H9 (cell line): ENCODE measurements at places on chromosomes 5 and 9.

DNA sequence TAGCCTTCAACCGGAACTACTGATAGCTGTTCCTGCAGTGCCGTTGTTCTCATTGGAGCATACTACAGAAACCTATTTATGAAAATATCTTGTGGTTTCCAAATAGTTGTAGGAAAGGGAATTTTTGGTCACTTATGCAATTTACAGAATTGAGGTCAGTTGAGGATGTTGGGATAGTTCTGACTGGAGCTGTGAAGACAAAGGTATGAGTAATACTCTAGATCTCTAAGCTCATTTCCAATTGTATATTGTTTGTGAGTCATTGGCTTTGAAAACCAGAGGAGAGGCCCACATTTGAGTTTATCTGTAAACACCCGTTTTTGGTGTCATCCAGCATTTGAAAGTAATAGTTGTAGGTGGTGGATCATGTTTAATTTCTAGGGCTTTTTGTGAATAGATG lies 561.3 kb upstream of the WWC1 start:
- no peak for DNase-seq

DNA sequence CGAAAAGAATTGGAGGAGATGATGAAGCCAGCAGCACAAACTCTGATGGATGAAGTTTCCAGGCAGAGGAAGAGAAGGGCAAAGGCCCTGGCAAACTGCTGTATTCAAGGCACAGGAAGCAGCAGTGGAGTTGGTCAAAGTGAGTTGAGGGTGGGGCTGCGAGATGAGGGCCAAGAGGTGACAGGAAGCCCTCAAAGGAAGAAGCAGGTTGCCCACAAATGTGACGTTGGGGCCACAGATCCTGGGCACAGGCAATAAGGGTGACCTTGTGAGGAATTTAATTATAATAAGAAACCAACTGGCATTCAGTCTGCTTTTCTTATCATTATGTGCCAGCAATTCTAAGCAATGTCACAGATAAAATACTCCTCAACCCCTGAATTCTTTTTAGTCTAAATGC lies 261.8 kb downstream of the CTNND2 start:
- no peak for DNase-seq

- DNase-seq = no peak
Observed at GRCh38 chr9:33748633-33749304, 46.6 kb upstream of the PRSS3 start.

- no peak for DNase-seq
Observed at GRCh38 chr5:74457876-74458275, 182.7 kb downstream of the ENC1 start.

- no peak for DNase-seq
Observed at GRCh38 chr5:133977858-133978257, 9.4 kb upstream of the C5orf15 start.

- no peak for DNase-seq
Observed at GRCh38 chr5:181044662-181045305, 4.7 kb downstream of the BTNL9 start.

GRCh38 chr5:152503206-152503605 lies 98.1 kb upstream of the NMUR2 start:
- DNase-seq = no peak

GRCh38 chr5:143197260-143197656 lies 206.2 kb downstream of the NR3C1 start:
- DNase-seq = no peak

DNA sequence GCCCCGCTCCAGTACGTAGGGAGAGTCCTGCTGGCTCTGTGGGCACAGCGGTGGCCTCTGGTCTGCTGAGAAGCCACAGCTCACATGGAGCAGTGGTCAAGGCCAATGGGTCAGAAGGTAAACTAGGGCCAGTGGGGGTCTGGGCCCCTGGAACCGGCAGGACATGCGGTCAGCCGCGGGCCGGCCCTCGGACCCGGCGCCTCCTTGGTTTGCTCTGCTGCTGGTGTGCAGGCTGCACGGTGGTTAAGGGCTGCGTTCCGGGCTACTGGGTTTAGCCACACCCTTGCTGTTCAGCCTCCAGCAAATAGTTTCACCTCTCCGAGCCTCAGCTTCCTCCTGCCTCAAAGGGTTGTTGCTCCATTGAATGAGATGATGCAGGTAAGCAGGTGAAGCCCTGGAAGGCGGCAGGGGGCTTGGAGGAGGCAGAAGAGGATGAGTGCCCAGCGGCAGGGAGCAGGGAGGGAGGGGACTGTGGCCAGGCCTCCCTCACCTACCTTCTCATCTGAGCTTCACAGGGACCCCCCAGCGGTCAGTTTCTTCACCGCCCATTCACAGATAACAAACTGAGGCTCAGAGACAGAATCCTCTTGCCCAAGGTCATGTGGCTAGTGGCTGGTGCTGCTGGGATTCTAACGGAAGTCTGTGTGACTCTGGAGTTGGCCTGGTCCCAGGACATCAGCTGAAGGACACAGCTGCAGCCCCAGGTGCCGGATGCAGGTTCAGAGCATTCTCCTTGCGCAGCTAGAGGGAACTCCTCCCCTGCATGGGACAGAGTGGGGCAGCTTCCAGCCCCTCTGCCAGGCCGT lies 3.7 kb upstream of the COL5A1 start:
- DNase-seq = no peak

GRCh38 chr9:107971241-107971640 lies 481.7 kb upstream of the KLF4 start:
- no peak for DNase-seq

DNA sequence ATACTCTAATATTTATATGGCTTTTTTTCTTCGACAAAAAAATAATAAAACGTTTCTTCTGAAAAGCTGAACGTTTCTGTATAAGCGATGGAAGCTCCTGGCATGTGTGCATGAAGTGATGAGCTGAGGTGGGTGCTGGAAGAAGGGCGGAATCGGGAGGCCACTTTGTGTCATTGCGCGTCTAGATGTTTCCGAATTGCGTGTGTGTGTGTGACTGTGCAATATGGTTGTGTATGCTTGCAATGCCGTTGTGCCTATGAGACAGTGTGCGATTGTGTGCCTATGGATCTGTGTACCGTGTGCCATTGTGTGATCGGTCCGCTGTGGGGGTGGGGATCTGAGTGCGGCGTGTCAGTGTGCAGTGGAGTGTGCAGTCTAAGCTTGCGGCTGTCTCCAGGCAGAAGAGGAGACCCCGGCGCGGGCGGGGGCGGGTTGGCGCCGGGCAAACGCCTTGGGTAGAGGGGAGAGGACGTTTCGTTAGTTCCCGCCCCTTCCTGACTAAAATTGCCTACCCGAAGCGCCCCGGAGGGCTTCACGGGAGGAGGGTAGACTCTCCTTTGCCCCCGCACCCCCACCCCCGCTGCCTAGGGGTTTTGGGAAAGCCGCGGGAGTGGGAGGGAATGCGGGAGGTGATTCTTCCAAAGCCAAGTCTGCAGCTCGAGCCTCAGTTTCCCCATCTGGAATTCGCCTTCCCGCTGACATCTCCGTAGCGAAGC lies 24.2 kb downstream of the PCDHGC5 start:
- no peak for DNase-seq

GRCh38 chr9:16625811-16626210 lies 244.7 kb downstream of the BNC2 start:
- DNase-seq = no peak

GRCh38 chr5:143208781-143209510 lies 194.5 kb downstream of the NR3C1 start:
- DNase-seq = no peak

- no peak for DNase-seq
Observed at GRCh38 chr5:131064669-131065371, 100.2 kb downstream of the HINT1 start.

GRCh38 chr9:73042155-73042554 lies 89.3 kb upstream of the ALDH1A1 start:
- no peak for DNase-seq

DNA sequence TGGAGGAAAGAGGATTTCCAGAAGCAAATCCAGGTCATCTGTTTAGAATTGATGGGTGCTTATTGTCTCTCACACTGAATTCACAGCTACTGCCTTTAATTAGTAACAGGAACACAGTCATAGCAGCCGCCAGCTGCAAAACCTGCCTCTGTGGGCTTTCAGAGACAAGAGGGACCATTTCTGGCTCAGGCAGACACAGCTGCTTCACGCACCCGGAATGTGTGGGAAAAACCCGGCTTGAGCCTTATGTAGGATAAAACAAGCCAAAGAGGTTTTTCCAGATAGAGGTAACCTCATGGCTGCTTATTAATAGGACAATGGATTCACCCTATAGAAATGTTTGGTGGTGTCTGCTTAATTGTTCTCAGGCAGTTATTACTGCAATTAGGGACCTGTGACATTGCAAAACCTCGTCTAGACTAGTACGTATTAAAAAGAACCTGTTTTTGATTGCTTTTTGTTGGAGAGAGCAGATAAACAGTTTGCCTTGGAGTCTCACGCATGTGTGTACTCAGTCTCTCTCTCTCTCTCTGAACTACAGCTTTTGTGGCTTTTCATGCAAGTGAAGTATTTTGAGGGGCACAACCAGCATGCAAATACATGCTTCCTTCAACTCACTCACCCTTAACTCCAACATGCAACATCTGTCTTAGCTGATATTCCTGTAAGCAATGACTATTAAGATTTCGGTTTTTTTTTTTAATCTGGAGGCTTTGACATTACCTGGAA lies 302.7 kb downstream of the PLK2 start:
- DNase-seq = no peak

DNA sequence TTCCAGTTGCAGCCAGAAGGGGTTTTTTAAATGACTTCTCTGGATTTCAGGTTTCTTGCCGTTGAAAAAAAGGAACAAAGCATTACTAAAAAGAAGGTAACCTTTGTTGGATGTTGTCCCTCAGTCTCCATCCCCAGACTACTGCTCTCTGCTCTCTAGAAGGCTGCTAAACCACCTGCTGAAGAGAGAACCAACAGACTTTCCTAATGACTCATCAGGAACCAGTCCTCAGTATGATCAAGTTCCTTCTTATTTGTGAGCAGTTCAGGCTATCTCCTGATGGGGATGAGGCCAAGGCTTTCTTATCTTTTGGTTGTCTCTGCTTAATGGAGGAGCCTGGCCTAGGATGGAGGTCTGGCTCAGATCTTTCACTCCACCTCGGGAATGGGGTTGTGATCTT lies 4.1 kb downstream of the KIF4B start:
- DNase-seq = no peak

GRCh38 chr9:89339807-89340206 lies 21.5 kb downstream of the SECISBP2 start:
- DNase-seq = no peak

DNA sequence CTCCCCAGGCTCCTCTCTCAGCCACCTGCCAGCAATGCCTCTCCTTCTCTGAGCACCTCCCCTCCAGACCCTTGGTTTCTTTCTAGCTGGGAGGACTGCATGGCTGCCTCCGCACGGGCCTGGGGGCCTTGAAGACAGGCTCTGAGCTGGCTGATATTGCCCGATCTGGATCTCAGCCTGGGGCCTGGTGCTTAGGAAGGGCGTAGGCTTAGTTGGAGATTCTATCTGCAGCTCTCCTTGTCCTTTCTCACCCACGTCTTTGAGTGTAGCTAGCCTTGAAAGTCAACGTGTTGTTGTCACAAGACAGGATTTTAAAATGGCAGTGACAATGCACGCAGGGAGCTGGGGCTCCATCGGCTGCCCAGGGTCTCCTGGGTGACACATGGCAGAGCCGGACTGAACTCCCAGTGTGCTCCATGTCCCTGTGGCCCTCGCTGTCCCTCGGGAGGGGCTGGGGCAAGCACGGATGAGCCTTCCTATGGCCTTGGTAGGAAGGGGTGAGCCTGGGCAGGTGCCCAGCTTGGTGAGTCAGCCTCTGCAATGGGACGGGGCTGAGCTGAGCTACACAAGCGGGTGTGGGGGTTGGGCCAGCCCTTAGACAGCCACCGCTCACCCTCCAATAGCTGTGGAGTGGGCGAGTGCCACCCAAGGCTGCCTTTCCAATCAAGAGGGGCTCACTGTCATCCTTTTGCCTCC lies 9.4 kb downstream of the ADAMTSL2 start:
- DNase-seq = no peak

- no peak for DNase-seq
Observed at GRCh38 chr9:137369911-137370764, 52.8 kb downstream of the EXD3 start.

GRCh38 chr5:6342689-6343315 lies 35.5 kb downstream of the MED10 start:
- DNase-seq = no peak

DNA sequence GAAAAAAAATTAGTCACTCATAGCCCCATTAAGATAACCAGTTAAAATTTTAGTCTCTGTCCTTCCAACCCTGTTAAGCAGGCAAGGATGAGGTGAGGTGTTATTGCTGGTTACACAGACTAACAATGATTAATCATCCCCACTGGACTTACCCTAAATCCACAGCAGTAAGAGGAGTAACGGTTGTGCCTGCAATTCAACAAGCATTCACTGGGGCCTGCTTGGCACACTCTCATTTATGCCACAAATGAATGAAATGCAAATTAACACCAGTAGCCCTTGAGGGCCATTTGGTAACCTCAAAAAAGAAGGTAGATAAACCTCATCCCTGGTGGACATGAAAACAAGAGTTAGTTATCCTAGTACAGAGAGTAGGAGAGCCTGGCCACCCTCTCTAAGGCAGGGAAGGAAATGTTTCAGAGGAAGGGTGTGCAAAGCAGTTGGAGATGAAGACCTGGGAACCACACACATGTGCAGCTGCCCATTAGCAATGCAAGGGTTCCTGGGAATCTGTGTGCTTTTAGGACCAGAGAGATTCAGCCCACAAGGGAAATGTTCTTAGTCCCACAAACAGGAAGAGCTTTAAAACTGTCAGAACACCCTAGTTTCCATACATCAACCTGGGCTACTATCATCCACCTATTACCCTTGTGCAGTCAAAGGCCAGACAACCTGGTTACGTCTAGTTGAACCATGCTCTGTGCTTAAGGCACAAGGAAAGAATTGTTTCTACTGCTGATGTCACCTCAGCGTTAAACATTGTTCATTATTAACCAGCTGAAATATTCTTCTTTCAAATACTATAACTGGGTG lies 7.7 kb downstream of the LHFPL2 start:
- DNase-seq = no peak

DNA sequence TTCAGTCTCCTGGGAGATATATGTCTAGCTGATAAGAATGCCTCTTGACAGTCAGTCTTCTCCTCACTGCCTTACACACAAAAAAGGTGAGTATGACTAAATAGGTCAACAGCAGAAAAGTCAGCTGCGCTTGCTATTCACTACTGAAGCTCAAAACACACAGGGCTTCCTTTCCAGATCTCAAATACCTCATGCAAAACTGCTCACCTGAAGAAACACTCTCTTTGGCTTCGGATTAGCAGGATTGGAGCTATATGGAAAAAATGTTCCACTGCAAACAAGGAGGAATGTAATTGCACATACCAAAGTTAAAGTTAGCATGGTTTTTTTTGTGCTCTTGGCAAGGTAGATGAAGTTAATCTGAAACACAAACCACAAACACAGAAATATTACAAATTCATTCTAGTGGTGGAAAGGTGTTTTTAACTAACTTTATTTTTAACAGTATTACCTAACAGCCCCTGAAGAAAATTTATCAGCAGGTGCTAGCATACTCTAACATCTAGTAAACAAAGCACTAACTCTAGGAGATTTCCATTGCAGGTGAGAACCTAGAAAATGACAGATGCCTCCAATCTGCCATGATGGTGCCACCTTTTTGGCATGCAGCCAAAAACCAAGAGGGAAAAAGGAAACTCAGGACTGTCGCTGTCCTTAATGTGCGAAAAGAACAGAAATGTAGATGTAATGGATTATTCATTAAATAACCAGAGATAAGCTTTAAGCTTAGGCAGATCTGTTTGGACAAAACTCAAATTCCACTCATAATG lies 31.8 kb downstream of the ERMP1 start:
- no peak for DNase-seq
